ENCODE measurements at places on chromosomes 1 and 21.

GRCh38 chr1:212710566-212710965 lies 10.9 kb upstream of the BATF3 start:
- no peak for DNase-seq

DNA sequence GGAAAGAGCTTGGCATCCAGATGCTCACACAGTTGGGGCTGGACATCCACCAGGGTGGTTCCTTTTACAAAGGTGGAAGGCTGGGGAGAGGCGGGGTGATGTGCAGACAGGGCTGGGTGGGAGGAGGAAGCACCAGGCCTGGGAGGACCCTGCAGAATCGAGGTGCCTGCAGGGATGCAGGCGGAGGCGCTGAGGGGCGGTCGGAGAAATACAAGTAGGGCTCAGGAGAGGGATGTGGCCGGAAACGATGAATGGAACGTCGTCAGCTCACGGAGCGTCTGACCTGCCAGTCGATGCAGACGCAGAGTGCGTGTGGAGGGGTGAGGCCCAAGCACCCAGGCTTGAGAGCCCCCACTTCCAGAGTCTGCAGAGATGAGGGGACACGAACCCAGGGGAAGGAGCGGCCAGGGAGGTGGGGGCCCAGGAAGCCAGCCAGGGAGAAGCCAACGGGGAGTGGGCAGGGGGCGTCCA lies 63.4 kb downstream of the TRIM11 start:
- DNase-seq: no peak

- DNase-seq: no peak
Observed at GRCh38 chr1:15843826-15844572, 3.5 kb upstream of the SPEN start.

DNA sequence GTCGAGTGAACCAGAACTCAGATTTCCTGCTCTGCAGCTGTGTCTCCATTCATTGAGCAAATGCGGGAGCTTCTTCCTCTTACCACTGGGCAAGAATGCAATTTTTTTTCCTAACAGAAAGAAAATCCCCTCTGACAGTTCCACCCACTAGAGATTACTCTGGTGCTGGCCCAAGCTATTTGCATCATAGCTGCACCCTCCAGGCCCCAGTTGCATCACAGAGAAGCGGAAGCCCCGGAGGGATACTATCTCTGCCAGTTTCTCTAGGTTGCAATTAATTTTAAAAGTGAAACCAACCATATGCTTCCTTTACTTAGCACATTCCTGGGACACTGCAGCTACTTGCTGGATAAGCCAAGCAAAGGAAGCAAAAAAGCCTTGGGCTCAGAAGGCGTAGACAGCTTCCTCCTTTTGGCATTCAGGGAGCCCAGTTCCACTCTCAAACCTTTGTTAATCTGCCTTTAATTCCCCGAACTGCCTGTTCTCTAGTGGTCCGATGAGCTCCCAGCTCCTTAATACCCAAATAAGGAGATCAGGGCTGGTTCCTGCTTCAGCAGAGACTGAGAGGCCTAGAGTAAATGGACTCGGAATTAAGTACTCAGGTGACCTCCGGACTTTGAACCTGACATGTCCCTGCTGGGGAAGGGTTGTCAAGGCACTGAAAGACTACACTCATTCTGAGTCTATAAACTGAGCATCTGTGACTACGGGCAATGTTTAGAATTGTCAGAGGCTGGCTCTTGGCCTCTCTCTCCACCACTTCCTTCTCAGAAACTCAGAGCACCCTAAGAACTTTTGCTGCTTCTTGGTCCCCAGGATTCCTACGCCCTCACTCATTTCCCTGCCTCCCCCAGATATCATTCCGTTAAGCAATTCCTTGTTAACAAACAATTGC lies 72.5 kb upstream of the TNFSF18 start:
- DNase-seq: no peak

DNA sequence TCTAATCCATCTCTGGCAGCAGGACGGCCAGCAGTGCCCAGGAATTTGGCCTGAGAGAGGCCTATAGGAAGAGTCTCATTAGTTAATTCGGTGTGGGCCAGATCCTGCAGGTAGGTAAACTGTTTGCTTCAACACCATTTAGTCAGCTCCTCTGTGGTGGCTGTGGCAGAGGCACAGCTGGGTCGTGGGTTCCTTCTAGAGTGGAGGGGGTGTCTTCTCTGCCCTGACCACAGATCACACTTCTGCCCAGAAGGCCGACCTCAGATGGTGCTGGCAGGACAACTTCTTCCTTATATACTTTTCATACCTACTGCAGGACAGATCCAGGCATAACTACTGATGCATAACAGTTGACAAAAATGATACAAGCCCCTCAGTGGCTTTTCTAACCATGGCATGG lies 281.4 kb downstream of the RPS6KC1 start:
- DNase-seq: no peak

DNA sequence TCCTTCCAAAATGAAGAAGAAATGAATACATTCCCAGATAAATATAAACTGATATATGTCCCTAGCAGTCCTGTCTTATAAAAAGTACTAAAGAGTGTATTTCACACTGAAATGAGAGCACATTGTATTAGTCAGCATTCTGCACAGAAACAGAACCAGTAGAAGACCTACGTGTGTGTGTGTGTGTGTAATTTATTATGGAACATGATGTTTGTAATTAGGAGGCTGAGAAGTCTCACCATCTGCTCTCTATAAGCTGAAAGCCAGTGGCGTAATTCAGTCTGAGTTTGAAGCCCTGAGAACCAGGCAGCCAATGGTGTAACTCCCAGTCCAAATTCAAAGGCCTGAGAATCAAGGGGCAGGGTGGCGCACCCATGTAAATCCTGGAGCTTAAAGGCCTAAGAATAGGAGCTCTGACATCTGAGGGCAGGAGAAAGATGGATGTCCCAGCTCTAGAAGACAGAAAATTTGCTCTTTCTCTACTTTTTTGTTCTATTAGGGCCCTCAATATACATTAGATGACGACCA lies 146.5 kb upstream of the LYPLAL1 start:
- DNase-seq: no peak

DNA sequence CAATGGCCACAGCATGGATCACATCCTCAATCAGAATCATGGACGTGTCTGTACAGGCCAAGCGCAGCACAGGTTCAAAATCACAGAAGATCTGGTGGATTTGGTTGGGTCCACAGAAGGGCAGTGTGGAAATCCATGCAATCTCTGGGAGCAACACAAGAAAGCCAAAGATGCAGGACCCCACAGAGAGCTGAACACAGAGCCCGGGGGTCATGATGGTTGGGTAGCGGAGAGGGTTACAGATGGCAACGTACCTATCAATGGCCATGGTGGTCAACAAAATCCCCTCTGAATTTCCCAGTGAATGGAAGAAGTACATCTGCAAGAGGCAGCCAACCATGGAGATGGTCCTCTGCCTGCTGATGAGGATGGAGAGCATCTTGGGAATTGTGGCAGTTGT lies 3.9 kb upstream of the OR6K3 start:
- DNase-seq: no peak

- DNase-seq: no peak
Observed at GRCh38 chr21:39882151-39882838, 15.1 kb downstream of the PCP4 start.

- no peak for DNase-seq
Observed at GRCh38 chr1:181718034-181718433, 234.7 kb downstream of the CACNA1E start.

DNA sequence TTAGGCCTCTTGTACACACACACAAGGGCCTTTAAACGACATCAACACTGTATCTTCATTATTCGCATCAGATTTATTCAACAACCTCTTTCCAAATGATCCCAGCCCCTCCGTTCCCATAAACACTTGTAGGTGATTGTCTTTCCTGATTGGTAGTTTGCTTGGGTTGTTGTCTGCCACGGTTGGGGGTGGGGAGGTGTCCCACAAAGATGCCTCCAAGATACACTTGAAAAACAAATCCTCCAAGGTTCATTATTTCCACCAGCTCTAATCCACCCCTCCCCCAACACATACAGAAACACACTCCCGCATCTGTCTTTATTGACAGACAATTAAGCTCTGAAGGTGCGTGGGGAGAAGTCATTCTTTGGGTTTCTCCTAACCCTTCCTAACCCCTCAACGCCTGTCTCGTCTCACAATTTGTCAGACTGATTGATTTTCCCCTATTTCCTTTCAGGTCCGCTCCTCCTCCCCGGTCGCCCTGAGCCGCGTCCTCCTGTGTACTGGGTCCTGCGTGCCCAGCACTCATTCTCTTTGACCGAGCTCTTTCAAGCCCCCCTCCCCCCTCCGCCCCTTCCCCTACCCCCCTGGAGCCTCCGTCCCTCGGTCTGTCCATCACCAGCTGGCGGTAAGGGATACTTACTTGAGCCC lies 1.4 kb downstream of the WDR26 start:
- DNase-seq: no peak

GRCh38 chr1:239321877-239322276 lies 64.5 kb upstream of the CHRM3 start:
- DNase-seq: no peak

All from stimulated activated naive CD8-positive, alpha-beta T cell treated with anti-CD3 and anti-CD28 coated beads, Interleukin-15, amount 100 ng/mL, for 72 hours (primary cell).